Right atrium auricular region (tissue), 2 donors: ENCODE measurements at places on chromosomes 1 and 21.

- no peak for DNase-seq
These were observed 25.7 kb downstream of the JMJD4 start for GRCh38 chr1:227709451-227709850.

- no peak for DNase-seq
These were observed 59.1 kb downstream of the PTGFR start for GRCh38 chr1:78549891-78550290.

DNA sequence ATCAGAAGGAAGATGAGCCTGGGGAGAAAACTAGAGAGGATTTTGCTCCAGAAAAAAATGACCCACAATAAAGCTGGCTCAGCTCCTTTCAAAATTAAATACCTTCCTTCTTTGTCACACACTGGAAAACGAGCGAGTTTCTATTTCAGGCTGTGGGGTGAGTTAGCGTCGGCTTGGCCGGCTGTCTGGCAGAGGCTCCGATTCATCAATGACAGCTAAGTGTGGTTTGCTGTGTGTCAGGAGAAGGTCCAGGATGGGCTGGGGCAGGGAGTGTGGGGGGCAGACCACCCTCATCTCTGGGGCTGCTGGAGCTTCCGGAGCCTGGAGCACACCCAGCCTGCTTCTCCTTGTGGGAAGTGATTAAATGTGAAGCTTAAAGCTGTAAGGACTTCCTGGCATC is 120.2 kb downstream of the ETS2 start:
- peak; percentile 85 for DNase-seq

GRCh38 chr1:17494114-17494729 is 45.3 kb upstream of the ARHGEF10L start:
- DNase-seq, result peak; percentile 66

DNA sequence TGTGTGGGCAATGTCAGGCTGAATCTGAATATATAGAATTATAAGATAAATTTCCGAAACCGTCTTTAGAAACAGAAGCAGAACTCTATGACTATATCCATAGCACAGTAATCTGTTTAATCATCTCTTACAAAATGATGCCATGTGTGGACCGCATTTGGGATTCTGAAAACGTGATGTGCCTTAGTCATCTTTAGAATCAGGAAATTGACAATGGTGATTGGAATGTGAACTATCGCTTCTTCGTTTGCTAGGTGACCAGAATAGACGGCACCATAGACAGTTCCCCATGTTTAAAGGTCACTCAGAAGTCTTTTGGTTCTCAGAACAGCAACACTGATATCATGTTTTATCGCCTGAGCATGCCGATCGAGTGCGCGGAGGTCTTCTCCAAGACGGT is 300.3 kb downstream of the ZP4 start:
- no peak for DNase-seq

DNA sequence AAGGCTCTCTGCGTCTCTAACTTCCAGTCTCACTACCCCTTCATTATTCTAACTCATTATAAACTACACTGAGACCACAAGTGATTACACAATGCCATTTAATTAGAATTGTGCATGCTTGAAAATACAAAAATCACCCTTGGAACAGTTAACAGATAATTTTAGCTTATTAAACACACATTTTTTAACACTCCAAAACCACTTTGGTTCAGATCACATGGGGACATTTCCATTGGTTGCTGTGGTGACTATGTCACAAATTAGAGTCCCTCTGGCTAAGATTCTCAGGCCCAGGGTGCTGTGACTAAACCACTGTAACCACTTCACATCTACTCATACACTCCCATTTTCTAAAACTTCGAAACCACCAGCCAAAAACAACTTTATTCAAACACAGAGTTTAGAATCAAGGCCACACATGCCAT is 43.0 kb downstream of the JAK1 start:
- no peak for DNase-seq

GRCh38 chr1:182387566-182387965 is 4.0 kb downstream of the GLUL start:
- DNase-seq, result no peak

GRCh38 chr21:16422702-16423101 is 692.9 kb downstream of the USP25 start:
- DNase-seq, result no peak

DNA sequence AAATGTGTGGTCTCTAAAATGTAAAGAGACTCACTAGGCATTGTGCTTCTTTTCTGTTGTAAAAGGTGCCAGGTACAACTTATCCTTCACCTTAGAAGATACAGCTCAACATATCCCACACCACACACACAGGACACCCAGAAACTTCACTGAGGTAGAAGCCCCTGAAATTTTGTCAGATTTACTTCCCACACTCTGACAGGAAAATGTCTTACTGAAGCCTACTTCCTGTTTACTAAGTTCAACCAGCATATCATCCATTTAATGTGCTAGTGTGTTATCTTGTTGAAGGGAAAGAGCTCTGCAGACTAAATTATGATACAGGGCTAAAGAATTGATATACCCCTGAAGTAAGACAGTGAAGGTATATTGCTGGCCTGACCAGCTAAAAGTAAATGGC is 39.9 kb upstream of the INSL5 start:
- no peak for DNase-seq

DNA sequence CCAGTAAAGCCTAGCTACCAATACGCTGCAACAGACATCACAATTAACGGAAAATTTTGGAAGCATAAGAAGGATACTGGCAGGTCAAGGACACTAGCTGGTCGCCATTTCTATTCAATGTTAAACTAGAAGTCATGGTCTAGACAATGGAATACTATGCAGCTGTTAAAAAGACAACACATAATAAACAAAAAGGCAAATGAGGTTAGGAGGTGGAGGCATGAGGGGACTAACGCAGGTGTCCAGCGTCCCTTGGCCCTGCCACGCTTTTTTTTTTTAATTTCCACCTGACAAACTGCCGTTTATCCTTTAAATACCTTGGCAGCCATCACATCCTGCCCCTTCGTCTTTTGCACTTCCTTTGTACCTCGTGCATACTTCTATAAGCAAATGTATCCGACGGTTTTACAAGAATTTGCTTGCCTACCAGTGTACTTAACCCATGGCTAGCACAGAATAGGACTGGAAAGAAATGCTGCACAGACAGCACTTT is 698 bp upstream of the SLC22A15 start:
- DNase-seq, result no peak

GRCh38 chr21:25818121-25818520 is 83.3 kb downstream of the GABPA start:
- no peak for DNase-seq

- DNase-seq, result no peak
These were observed 892 bp downstream of the TYW3 start for GRCh38 chr1:74733604-74734484.

DNA sequence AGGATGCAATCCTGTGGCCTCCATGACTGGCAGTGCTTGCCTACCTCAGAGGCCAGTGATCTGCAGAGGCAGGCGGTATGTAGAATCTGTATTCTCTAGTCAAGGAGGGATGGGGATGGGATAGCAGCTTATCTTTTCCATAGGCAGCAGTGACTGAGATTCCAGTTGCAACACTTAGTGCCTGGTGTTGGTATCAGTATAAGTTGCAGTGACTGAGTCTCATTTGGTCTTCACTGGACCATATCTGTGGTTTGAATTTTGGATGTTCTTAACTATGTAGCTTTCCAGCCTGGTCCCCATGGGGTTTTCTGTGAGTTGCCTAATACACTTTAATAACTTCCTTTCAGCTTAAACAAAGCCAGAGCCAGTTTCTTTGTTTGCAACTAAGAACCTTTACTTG is 16.5 kb downstream of the DYRK1A start:
- no peak for DNase-seq
